Testis (tissue), 5 donors: ENCODE measurements at places on chromosomes 2 and 18. TPM values are rescaled to one million over a fixed set of nuclear protein-coding genes. Genes with fewer than 3 reads are reported as not detected.

- no peak for DNase-seq
These were observed 130.6 kb downstream of the RPRM start for GRCh38 chr2:153347818-153348495.

DNA sequence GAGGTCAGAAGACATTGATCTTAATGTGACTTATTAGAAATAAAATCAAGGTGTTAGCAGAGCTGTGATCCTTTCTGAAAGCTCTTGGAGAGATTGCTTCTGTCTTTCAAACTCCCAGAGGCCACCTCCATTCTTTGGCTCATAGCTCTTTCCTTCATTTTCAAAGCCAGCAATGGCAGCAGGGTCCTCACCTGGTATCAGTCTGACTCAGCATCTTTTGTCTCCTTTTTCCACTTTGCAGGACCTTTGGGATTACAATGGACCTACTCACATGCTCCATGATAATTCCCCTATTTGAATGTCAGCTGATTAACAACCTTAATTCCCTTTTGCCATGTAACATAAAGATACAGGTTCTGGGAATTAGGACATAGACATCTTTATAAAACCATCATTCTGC is 6.8 kb upstream of the CDH20 start:
- DNase-seq: no peak

DNA sequence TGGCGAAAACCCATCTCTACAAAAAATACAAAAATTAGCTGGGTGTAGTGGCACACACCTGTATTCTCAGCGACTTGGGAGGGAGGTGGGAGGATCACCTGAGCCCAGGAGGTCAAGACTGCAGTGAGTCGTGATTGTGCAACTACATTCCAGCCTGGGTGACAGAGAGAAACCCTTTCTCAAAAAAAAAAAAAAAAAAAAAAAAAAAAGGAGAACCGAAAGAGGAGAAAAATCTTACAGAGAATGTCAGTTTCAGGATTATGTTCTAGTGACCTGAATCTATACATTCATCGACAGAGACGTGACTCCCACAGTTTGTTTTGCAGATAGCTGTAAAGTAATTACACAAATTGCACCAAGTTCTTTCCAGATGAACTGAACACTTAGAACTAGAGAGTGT is 187.8 kb downstream of the FTCDNL1 start:
- DNase-seq: no peak

PPP1R7 gene
- 100 TPM for total RNA-seq

GRCh38 chr18:446941-447560 is 53.5 kb downstream of the COLEC12 start:
- DNase-seq: no peak

GRCh38 chr2:47034973-47035609 is 119.5 kb upstream of the MCFD2 start:
- no peak for DNase-seq

GRCh38 chr2:169900686-169901085 is 73.4 kb downstream of the UBR3 start:
- DNase-seq: no peak

ADRA2B gene
- total RNA-seq: 2.4 TPM

DNA sequence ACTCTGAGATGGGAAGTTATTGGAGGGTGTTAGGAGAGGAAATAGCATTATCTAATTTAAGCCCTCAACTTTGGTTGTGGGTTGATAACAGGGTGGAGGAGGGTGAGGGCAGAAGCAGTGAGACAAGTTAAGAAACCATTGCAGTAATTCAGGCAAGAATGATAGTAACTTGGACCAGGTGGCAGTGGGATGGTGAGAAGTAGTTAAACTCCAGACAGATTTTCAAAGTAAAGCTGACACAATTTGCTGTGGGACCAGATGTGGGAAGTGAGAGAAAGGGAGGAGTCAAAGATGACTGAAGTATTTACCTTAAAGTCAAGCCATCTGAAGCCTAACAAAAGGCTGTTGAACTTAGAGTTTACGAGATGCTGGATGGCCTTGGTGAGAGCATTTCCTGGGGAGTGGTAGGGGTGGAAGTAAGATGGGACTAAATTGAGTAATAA is 163.2 kb upstream of the KLF7 start:
- DNase-seq: no peak

GRCh38 chr2:111175615-111176014 is 54.9 kb downstream of the BCL2L11 start:
- no peak for DNase-seq

DNA sequence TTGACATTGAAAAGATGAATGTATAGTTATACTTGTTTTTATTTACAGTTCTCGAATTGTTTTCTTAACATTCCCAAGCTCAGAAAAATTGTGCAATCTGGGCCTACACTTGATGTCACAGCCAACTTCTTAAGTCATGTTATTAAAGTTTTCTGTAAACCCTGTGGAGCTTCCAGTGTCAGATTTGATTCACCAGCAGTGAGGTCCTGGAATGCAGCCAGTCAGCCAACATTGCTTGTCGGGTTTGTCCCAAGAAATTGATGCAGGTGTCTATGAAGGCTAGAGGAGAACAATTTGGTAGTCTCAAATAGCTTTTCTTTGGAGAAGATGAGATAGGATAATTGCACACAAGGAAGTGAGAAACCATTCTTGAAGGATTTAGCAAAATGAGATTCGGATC is 732.2 kb downstream of the DPP10 start:
- no peak for DNase-seq

GRCh38 chr2:212665948-212666347 is 127.3 kb upstream of the ERBB4 start:
- no peak for DNase-seq

CYP26B1 gene
- total RNA-seq: 86.2 TPM

RNF149 gene
- 95.0 TPM for total RNA-seq

GRCh38 chr18:9737006-9737405 is 28.9 kb downstream of the RAB31 start:
- no peak for DNase-seq

GLI2 gene
- total RNA-seq: 16.5 TPM

PLEKHA3 gene
- 17.8 TPM for total RNA-seq

DNA sequence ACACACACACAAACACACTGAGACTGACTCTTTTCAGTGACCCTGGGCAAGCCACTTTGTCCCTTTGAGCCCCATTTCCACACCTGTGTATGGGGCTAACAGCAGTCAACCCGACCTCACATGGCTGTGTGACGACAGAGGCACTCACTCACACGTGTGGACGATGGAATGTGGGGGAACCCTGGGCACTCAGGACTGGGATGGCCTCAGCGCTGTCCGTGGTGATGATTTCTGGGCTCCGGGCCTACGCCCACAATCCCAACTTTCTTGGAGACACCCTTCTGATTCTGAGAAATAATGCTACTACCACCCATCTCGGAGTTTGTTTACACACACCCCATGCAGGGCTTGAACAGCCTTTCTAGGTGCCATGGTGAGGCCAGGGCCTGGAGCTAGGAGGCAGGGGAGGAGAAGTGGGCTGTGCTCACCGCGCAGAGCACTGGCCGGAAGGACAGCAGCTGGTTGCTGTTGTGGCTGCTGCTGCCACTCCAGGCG is 1.5 kb downstream of the CRYBA2 start:
- DNase-seq: no peak

POTEF gene
- total RNA-seq: 56.9 TPM

CNOT11 gene
- total RNA-seq: 43.7 TPM

MTA3 gene
- 58.5 TPM for total RNA-seq

KATNAL2 gene
- total RNA-seq: 17.5 TPM

EFR3B gene
- 3.6 TPM for total RNA-seq

DNA sequence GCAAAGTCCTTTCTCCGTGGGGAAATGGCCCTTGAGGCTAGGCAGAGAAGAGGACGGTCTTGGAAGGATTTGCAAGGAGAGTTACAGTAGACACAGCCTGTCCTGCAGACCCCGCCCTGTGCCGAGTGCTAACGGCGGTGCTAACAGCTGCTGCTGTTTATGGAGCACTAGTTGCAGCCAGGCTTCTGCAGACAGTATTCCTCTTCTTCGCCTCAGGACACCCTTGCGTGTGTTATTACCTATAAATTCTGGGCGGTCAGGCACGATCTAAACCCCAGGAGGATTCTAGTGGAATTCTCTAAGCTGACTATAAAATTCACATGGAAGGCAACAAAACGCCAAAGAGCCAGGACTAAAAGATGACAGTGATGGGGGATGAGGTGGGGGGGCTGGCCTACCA is 139.8 kb downstream of the GLI2 start:
- DNase-seq: peak; percentile 65

DNA sequence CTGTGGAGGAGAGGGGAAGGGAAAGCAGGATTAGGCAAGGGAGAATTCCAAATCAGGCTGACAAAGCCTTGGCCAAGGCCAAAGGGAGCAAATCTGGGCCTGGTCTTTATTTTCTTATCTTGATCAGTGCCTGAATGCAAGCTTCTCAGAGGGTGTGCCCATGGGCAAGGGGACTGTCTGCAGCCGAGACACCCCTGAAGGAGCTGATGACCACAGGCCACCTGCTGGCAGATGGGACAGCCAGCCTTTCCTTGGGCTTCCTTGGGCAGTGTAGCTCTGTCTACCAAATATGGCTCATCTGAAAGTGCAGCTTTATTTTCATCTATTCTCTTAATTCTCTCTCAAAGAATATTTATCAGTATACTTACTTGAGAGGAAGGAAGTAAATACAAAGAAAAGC is 117.0 kb downstream of the PKP4 start:
- DNase-seq: no peak

GRCh38 chr2:43280994-43281393 is 54.6 kb upstream of the ZFP36L2 start:
- DNase-seq: no peak

CCBE1 gene
- 1.8 TPM for total RNA-seq

DNA sequence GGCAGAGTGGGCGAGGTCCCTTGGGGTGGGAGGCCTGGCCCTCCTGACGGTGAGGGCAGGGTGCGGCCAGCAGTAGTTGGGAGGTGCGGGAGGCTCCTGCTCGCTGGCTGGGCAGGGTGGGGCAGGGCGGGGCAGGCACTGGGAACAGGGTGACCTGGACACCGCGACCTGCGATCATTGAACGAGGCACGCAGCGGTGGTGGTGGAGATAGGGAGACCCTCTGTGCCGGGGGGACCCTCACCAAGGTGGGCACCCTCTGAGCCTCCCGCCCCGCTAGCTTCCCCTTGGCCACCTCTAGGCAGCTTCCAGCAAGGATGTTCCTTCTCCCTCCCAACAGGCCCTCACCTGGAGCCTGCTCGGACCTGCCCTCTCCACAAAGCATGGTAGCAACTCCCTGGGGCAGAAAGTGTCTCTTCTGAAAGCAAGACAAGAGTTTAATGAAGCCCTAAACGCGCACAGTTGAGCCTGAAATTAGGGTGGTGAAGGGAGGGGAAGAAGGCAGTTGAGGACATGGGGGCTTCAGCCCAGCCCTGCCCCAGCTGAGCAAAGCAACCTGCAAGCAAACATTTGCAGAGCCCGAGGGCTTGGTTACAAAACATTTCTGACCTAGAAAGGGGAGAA is 15.4 kb upstream of the FOSL2 start:
- no peak for DNase-seq
